ENCODE measurements at places on chromosomes 6 and 20. TPM values are rescaled to one million over a fixed set of nuclear protein-coding genes. Genes with fewer than 3 reads are reported as not detected.
A peak's percentile ranks its signal among the peaks of the same experiment; 100 is the strongest.

TNFAIP3 gene
- 114 TPM for total RNA-seq

KCNQ5 gene
- total RNA-seq: 10.7 TPM

DNA sequence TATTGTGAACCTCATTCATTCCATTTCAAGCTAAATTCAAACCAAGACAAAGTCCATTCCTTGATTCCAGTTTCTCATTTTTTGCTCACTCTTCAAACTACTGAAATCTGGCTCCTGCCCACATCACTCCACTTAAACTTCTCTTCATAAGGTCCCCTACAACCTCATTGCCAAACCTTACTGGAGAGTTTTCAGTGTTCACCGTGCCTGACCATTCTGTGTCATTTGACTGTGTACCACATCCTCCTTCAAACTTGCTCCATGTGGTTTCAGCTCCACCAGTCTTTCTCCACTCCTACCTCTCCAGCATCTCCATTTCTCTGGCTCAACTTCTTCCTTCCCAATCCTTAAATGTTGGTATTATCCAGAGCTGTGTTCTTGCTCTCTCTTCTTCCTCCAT is 38.5 kb upstream of the TAB2 start:
- no peak overlapping the region for H3K27ac ChIP-seq
- H3K4me1 ChIP-seq: peaks cover 1% of the 10 kb centered on the region
- no peak overlapping the region for H3K4me3 ChIP-seq
- H3K36me3 ChIP-seq: no peaks in the 10 kb centered on the region

DNA sequence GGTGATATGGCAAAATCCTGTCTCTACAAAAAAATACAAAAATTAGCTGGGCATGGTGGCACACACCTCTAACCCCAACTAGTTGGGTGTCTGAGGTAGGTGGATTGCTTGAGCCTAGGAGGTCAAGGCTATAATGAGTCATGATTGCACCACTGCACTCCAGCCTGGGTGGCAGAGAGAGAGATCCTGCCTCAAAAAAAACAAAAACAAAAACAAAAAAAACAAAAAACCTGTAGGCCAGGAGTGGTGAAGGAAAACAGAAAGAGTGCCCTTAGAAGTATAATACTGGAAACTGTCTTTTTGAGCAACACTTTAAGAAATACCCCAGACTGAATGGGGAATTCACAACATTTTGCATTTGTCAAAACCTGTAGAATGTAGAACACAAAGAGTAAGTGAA is 85.3 kb downstream of the JARID2 start:
- H3K4me3 ChIP-seq: peak overlapping the region; percentile 72
- peaks cover 89% of the 10 kb centered on the region for H3K4me1 ChIP-seq
- peaks cover 2% of the 10 kb centered on the region for H3K36me3 ChIP-seq
- peak overlapping the region; percentile 75 for H3K27ac ChIP-seq
- no peak for DNase-seq

GRCh38 chr6:35474131-35474941 is 6.1 kb downstream of the RPL10A start:
- no peak overlapping the region for H3K4me3 ChIP-seq
- H3K36me3 ChIP-seq: peaks cover 43% of the 10 kb centered on the region
- H3K27ac ChIP-seq: peak overlapping the region; percentile 78
- H3K4me1 ChIP-seq: peaks cover 13% of the 10 kb centered on the region
- H3K27me3 ChIP-seq: no peaks in the 10 kb centered on the region
- no peak for DNase-seq

GRCh38 chr20:25254986-25255680 is 7.2 kb downstream of the PYGB start:
- no peaks in the 10 kb centered on the region for H3K27me3 ChIP-seq
- peak overlapping the region; percentile 67 for H3K27ac ChIP-seq
- no peak overlapping the region for H3K4me3 ChIP-seq
- no peaks in the 10 kb centered on the region for H3K36me3 ChIP-seq

HAO1 gene
- not detected for total RNA-seq

GRCh38 chr6:128370072-128370471 is 150.3 kb downstream of the PTPRK start:
- no peaks in the 10 kb centered on the region for H3K27me3 ChIP-seq
- H3K4me3 ChIP-seq: no peak overlapping the region
- peaks cover 1% of the 10 kb centered on the region for H3K36me3 ChIP-seq
- H3K4me1 ChIP-seq: peaks cover 6% of the 10 kb centered on the region

DNA sequence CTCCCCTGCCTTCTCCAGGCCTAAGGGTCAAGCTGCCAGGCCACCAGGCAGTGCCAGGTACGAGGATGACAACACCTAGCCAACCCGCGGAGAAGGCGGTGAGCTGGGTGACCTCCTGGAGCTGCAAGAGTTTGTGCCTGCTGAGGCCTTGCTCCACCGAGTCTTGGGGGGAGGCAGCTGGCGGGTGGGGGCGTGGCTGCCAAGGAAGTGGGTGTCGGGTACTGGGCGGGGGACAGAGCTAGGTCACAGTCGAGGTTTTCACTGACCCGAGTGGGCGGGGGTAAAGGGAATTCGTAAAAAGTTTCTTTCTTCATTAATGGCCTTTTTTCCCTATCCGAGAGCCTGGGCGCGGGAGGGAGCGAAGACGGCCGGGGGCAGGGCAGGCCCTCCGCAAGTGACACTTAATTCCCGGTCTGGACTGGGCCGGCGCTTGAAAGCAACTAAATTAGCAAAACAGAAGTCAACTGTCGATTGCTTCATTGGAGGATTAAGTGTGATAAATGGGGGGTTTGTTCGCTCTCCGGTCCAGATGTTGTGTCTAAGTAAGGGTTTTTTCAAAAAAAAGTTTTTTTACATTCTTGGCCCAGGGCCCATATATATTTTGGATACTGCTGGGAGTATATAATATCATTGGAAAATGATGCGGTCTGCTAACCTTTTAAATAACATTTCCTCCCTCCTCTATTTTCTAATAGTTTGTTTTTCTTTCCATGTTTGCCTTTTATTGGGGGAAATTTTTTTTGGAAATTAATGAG is 43.1 kb upstream of the FOXP4 start:
- no peak for DNase-seq
- peaks cover 17% of the 10 kb centered on the region for H3K4me1 ChIP-seq
- no peaks in the 10 kb centered on the region for H3K36me3 ChIP-seq
- H3K4me3 ChIP-seq: no peak overlapping the region
- no peak overlapping the region for H3K27ac ChIP-seq
- H3K27me3 ChIP-seq: peaks cover 42% of the 10 kb centered on the region

SNAP91 gene
- total RNA-seq: not detected

Measured in naive thymus-derived CD8-positive, alpha-beta T cell (primary cell).